Activated gamma-delta T cell (primary cell): ENCODE measurements at places on chromosomes 4 and X.

GRCh38 chrX:148871422-148872160 is 371.2 kb downstream of the AFF2 start:
- DNase-seq = no peak

- DNase-seq = no peak
Observed at GRCh38 chr4:39702716-39703115, 4.8 kb downstream of the UBE2K start.

DNA sequence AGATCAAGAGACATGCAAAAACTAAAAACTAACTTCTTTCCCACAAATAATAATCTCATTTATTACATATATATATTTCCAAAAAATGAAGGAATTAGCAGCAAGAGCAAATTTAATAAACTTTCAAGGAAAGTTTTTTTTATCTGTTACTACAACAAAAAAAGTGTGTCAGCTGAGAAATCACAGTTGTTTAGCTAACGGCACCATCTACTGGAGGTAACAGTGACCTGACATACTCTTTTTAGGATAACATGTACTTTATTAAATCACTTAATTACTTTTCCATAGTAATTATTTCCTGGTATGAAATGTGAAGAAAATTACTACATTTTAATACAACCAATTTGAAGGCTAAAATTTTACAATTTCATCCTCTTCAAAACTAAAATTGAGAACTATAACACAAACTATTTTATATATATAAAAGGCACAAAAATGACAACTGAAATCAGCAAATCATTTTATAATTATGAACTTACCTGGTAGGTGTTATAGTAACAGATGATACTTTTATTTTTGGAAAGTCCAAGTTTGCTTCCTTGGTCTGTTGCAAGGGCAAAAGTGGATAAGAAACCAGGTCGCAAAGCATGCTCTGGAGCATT is 9.1 kb downstream of the LAMTOR3 start:
- no peak for DNase-seq

DNA sequence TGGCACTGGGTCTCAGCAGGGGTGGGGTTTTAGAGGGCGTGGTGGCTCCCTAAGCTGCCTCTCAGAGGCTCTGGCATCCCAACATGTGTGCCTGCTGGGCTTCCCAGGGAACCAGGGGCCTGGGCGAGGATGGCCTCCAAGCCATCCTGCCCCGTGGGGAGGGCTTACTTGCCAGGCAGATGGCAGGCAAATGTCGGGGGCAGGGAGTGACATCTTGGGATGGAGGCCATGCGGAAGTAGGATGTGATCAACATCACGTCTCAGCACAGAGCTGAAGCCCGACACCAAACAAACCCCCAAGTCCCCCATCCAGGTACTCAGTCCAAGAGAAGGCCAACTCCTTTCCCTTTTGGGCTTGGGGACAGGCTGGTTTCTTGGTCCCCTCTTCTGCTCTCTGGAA is 4.7 kb downstream of the L1CAM start:
- DNase-seq = no peak

- no peak for DNase-seq
Observed at GRCh38 chrX:10124506-10125247, 32.1 kb upstream of the CLCN4 start.

DNA sequence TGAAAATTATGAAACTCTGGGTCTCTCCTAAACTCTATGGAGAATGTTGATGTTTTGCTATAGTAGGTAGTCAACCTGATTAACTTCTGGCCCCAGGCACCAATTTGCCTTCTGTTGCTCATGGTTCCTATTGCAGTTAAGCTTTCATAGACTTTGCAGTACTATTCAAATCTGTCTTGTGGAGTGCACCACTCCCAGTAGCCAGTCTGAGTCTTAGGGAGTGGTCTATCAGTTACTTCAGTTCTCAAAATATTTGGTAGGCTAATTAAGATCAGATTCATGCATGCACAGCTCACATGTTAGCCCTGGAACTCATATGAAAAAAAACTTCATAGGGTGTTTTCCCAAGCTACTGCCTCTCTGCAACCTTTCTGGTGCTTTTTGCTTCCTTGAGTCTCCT is 53.3 kb downstream of the BMP15 start:
- DNase-seq = no peak

- DNase-seq = no peak
Observed at GRCh38 chrX:134025986-134026545, 40.7 kb upstream of the GPC3 start.

DNA sequence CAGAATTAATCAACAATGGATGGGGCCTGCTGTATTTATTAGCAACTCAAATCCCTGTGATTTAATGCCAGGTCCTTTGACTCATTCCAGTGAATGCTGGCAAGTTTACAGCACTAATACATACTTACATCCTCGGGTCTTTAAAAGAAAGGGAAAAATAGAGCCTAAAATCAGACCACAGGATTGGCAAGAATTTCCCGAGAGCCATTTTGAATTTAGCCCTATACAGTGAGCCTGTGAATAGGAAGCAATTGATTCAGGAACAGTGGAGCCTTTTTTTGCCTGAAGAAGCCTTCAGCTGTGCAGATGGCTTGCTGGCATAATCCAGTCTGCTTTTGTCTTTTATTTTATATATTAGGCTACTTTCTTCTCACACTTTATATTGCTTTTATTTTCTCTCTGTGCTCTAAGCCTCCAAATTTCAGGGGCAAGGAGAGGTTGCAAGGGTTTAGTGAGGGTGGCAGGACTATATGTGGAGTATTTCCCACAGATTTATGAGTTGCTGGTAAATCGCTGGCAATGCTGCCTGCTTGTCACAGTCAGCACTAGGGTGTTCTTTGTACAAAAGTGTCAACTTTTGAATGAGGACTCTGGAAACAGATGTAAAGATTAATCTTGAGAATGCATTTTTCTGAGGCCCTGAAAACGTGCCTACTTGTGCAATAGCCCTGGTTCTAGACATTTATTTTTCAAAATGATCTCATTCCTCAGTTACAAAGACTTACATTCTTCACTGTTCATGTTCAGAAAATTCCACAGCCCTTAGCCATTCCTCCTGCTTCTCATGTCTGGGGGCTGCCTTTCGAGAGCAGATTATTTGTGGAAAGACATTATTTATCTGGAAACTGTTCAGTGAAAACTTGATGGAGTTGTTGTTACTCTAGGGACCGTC is 303.5 kb downstream of the SPRY1 start:
- no peak for DNase-seq

DNA sequence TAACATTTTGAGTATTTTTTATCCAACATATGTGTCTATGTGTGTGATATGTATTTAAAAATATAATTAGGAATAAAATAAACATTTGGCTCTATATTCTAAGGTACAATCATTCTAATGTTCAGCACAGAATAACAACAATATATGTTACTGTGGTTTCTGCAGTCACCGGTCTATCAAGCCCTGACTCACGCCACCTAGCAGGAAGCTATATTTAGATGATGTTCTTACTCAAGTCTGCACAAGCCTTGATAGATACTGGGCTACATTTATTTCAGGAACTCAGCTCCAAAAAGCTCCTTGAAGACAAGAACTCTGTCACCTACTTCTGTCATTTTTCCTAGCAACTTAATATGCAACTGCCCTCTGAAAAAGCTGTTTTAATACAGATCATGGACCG is 152.0 kb upstream of the FTHL17 start:
- no peak for DNase-seq

DNA sequence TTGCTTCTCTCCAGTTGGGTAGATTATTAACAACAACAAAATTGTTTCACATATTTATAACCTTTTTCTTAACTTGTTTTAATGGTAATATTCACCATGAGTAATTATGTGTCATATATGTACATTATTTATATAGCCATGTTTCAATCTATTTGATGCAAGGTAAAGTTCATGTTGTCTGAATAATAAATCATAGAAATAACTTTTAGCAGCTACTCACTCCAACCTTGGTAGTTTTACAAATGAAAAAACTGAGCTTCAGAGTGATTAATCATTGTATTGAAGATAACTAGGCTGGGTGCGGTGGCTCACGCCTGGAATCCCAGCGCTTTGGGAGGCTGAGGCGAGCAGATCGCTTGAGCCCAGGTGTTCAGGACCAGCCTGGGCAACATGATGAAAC is 46.0 kb downstream of the TMA16 start:
- no peak for DNase-seq

GRCh38 chr4:83125738-83126141 is 11.2 kb upstream of the PLAC8 start:
- peak; percentile 16 for DNase-seq

- DNase-seq = no peak
Observed at GRCh38 chr4:39169426-39169825, 12.9 kb upstream of the WDR19 start.

GRCh38 chr4:112889199-112889598 is 160.3 kb upstream of the ANK2 start:
- DNase-seq = no peak

- DNase-seq = no peak
Observed at GRCh38 chr4:189001283-189001970, 862.2 kb downstream of the TRIML1 start.

- no peak for DNase-seq
Observed at GRCh38 chr4:160193787-160194186, 1090.9 kb downstream of the RAPGEF2 start.

GRCh38 chrX:13669246-13669737 is 16.4 kb downstream of the TCEANC start:
- no peak for DNase-seq

DNA sequence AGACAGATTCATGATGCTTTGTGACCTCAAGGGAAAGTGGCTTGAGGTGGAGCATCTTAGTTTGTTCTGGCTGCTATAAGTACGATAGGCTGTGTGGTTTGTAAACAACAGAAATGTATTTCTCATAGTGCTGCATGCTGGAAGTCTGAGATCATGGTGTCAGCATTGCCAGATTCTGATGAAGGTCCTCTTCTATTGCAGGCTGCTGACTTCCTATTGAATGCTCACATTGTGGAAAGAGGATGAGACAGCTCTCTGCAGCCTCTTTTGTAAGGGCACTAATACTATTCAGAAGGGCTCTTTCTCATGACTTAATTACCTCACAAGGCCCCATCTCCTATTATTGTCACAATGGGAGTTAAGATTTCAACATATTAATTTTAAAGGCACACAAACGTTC is 1674.0 kb upstream of the PCDH7 start:
- DNase-seq = no peak

DNA sequence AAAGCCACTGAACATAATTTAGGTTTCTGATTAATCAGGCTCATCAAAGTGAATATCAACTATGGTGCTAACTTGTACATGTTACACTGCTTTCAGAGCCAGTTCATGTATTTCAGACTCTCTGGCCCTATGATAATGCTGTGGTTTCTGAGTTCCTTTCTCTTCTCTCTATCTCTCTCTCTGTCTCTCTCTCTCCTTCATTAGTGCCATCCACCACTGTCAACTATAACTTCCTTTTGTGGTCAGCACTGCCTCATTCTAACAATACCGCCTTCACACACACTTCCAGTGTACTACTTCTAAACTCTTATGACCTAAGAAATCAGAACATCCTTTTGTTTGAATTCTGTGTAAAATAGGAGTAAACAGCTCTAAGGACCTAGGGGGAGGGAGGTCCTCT is 907.1 kb downstream of the RPA4 start:
- no peak for DNase-seq

GRCh38 chr4:54085284-54085683 is 14.7 kb upstream of the GSX2 start:
- no peak for DNase-seq

DNA sequence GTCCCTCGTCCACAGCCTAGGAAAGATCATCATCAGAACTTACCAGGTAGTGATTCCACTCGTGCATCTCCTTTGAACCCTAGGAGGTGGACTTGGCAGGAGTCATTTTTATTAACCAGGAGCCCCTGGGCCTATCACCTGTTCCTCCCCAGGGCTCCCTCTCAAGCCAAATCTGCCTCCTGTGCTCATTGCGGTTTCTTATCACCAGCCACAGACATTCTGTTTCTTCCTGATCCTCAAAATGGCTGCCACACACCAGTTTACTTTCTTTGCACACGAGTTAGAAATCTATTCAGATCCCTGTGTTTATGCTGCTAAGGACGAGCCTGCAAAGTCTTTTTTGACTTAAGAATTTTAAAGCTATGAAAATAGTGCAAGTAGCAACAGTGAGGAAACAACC is 354.5 kb upstream of the BOD1L1 start:
- no peak for DNase-seq

DNA sequence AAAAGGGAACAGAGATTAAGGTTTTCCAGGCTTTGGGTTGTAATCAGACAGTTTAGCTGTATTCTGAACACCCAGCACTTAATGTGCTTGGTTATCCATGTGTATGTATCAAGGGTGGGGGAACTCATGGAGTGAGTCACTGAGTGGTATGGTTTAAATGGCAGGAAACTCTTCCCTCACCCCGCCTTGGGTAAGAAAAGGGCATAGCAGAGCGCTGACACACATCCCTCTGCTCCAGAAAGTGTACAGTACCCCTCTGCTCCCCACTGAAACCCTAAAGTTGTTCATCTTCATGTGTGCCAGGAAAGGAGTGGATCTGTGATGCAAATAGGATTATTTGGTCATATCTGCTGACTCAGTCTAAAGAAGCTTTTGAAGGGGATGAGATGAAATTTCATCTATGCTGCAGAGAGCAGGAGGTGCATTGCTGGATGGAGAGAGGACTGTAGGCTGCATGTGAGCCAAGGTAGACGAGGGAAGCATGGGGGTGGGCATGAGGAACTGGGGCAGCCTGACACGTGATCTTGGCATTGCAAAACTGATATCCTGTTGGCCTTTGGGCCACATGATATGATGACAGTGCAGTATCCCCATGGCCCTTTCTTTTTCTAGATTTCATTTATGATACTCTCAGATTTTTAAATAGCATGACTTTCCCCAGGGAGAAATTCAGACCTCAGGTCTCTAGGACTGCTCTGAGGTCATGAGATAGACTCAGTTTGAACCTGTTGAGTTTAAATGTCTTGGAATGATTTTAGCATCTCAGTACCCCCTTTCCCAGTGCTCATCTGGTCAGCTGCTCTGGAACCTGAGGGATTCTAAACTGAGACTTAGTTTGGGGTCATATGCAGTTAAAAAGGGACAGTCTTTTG is 84.8 kb downstream of the TMEM164 start:
- DNase-seq = no peak

DNA sequence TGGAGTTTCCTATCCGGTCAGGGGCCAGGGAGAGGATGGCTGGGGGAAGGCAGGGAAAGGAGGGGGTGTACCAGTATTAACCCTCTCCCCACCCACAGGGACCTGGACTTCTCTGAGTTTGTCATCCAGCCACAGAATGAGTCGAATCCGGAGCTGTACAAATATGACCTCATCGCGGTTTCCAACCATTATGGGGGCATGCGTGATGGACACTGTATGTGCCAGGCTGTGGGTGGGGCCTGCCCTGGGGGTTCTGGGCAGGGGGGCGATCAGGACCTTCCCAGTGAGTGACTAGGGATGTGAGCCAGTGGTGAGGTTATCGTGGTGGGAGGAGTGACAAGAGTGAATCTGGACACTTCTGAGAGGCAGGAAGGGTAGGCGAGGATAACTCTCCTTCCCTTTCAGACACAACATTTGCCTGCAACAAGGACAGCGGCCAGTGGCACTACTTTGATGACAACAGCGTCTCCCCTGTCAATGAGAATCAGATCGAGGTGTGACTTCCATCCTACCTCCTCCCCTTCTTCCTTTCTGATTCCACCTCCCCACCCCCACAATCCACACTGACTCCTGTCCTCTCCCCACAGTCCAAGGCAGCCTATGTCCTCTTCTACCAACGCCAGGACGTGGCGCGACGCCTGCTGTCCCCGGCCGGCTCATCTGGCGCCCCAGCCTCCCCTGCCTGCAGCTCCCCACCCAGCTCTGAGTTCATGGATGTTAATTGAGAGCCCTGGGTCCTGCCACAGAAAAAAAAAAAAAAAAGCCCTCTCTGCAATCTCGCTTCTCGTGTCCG is 14.6 kb downstream of the USP11 start:
- DNase-seq = no peak
